ENCODE measurements at places on chromosomes 7 and 10.

DNA sequence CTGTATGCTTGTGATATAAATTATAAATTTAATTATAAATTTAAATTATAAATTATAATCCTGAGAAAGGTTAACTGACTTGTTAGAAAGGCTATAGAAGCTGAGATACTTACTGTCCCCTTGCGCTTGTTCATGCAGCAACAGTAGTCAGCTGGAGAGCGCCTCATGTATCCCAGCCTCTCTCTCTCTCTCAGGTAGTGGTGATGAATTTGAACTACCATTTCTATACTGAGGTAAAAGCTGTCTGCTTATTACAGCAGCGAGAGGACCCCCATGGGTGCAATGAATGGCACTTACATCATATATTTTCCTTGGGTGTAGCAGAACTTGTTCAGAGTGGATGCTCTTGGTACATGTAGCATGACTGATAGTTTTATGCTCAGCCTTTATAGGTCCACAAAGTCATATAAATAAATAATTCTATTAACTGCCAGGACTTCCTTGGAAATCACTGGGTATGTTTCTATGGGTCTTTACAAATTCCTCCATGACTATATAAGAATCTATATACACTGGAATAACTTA lies 1308.7 kb downstream of the REEP3 start:
- no peak for DNase-seq

DNA sequence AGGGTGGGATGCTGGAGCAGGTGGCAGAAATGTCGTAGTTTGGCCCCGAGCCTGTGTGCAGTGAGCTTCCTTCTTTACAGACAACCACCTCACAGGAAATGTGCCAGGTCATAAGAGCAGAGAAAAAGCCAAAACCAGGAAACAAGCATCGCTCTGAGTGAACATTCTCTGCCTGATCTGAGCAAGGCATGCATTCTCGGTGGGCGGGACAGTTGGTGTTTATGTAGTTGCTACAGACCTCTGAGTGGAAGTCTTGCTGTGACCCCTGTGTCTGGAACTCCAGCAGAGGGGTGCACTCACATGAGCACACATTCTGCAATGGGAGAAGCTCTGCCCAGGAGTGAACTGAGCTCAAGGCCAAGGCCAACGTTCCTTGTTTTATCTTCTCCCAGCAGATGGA lies 230.1 kb downstream of the TCERG1L start:
- DNase-seq: no peak

- no peak for DNase-seq
Observed at GRCh38 chr7:21468969-21469368, 41.1 kb downstream of the SP4 start.

DNA sequence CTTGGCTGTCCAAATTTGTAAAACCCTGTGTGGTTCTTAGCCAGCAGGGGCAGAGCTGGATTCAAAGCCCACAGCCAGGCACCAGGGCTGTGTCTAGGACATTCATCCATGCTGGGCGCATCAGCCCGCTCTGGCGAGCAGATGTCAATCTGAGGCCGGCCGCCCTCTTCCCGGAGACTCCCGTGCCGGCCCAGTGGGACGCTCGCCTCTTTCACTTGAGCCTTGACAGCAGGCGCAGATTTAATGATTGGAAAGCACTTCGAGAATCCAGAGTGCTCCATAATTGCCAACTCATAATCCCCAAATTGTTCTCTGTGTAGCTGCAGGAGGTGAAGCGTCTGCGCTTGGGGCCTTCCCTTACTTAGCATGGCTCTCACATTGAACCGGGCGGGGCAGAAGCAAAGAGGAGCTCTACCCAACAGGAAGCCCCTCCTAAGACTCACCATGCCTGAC lies 36.7 kb downstream of the SLIT1 start:
- DNase-seq: no peak

- no peak for DNase-seq
Observed at GRCh38 chr7:90804370-90804769, 208.2 kb downstream of the CDK14 start.

- no peak for DNase-seq
Observed at GRCh38 chr7:129405527-129405926, 28.7 kb upstream of the STRIP2 start.

GRCh38 chr7:127674361-127674760 lies 22.4 kb downstream of the SND1 start:
- no peak for DNase-seq

DNA sequence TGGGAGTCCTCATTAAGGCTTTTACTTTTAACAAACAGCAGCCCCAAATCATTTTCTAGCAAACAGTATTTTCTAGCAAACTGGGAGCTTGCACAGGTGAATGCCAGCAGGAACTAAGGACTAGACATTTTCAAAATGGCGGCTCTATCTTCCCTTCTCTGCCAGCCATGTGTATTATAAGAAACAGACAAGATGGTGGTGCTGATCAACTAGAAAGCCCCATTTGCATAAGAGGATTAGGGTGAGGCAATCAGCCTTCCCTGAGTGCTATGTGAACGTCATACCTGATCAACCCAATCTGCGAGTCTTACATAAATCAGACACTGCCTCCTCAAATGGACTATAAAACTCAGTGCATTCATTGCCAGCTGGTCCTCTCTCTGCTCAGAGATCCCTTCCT lies 479.6 kb downstream of the IPMK start:
- no peak for DNase-seq

- no peak for DNase-seq
Observed at GRCh38 chr10:131132681-131133080, 178.8 kb downstream of the TCERG1L start.

DNA sequence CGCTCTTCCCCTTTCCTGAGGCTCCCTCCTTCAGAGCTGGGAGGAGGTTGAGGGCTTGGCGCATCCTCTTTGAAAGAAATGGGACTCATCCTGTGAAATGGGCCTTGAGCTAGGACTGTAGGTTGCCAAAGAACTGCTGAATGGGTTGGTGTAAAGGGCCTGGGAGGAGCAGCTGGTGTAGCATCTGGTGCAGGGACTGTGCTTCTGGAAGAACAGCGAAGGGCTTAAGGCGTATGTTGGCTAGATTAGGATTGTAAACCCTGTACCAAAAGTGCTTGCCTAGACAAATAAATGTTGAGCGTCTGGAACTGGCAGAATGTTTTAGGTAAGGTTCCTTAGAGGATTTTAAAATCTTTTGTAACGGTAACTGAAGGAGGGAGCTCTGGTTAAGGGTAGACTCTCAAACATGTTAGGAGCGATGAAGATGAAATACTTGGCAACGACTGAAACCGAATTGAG lies 563 bp downstream of the STAM start:
- no peak for DNase-seq

DNA sequence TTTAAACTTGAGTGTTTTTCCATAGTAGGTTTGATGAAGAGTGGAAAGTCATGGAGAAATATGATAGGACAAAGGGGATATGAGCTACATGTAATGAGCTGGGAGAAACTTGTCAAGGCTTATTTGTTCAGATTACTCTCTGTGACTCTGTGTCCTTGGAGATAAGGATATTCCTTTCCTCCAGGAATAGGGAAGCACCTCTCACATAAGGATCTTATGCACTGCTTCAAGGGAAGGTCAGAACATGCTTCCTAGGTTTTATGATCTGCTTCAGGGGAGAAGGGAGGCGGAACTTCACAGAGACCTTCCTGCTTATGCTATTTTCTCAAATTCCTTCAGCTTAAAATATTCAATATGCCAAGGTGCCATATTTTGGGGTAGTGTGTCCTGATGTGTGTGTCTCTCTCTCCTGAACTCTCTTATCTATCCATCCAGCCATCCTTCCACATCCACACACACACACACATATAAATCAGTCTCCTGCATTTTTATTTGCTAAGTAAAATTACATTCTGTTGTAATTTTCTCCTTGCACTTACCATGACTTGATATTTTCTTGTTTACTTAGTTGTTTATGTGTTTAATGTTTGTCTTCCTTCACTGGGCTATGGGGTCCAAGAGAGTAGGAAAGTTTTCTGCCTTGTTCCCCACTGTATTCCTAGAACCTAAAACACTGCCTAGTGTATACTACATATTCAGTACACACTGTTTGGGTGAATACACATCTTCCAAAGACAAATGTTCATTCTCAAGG lies 26.4 kb downstream of the ARL4A start:
- no peak for DNase-seq

- no peak for DNase-seq
Observed at GRCh38 chr7:11985376-11985775, 153.4 kb upstream of the THSD7A start.

- DNase-seq: no peak
Observed at GRCh38 chr7:42611961-42612360, 299.9 kb downstream of the C7orf25 start.

GRCh38 chr7:29053105-29053872 lies 93.0 kb downstream of the CPVL start:
- no peak for DNase-seq

- DNase-seq: no peak
Observed at GRCh38 chr10:49152663-49153062, 18.8 kb upstream of the FAM170B start.

GRCh38 chr7:7090460-7090859 lies 91.9 kb upstream of the C1GALT1 start:
- no peak for DNase-seq

GRCh38 chr7:79008786-79009185 lies 444.7 kb downstream of the MAGI2 start:
- no peak for DNase-seq

GRCh38 chr7:157138424-157139110 lies at the start of gene UBE3C:
UBE3C (plus strand) TSS chr7:157138926; CDS start chr7:157139273, 347 bp downstream.
- DNase-seq: peak; percentile 86

DNA sequence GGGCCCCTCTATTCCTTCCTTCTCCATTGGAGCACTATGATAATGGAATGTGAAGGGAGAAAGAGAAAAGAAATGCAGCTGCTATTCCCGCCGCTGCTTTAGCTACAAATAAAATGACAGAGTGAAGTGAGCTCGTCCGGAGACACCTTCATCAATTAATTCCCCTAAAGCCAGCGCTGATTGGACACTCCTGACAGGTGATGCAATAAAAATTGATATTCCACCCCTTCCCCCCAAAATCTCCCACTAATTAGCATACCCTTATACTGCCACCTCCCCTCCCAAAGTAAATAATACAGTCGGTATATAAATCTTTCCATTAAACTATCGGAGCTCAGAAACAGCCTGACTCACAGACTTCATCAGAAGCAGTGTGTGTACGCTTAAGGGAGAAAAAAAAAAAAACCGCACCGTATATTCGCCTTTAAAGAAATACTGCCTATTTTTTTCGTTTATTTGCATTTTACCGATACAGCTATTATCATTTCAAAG lies 7.3 kb downstream of the SKIDA1 start:
- no peak for DNase-seq

DNA sequence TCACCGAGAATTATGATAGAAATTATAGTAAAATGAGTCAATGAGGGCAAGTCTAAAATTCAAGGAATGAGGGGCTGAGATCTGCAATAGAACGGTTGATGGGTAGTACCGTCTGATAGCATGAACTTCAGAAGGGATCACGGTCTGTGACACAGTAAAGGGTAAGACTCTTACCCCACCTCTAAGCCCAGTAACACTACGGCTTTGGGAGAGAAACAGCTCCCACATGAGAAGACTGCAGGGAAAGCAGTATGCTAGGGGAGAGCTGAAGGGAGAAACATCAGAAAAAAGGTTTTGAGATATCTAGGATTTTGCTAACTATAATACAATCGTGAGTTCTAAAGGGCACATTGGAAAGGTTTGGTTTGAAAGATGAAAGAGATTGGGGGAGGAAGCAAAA lies 12.8 kb upstream of the AKAP9 start:
- DNase-seq: no peak

DNA sequence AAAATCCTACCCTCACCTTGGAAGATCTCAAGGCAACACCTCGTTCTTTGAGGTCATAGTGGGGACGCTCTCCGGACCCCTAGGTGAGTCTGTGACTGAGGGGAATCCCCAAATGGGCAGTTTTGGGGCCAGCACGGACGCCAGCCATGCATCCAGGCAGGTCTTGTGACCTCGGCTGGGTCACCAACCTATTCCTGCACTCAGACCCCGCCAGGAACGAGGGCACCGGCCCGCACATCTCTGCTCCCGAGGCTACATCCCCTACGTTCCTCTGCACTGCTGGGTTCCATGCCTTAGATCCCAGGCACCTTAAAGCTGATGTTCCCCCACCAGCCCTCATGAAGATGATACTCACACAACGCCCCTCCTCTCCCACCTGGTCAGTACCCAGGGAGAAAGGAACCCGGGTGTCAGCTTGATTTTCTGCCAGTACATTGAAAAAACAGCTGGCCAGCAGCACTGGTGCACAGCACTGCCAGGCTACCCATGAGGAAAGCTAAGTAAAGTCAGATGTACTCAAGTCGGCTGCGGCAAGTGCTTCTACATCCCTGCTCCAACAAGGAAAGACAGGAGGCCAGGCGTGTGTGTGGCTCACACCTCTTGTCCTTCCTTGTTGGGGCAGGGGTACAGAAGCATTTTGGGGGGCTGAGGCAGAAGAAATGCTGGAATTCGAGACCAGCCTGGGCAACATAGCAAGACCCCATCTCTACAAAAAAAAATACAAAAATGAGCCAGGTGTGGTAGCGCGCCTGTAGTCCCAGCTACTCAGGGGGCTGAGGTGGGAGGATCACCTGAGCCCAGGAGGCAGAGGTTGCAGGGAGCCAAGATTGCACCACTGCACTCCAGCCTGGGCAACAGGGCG lies 48.1 kb downstream of the DIP2C start:
- DNase-seq: no peak

GRCh38 chr7:49099587-49100326 lies 175.4 kb downstream of the CDC14C start:
- DNase-seq: no peak

- no peak for DNase-seq
Observed at GRCh38 chr7:20661884-20662283, 46.4 kb downstream of the ABCB5 start.

- no peak for DNase-seq
Observed at GRCh38 chr10:69802424-69803161, 887 bp downstream of the COL13A1 start.

- DNase-seq: no peak
Observed at GRCh38 chr7:87543623-87544022, 57.1 kb downstream of the ABCB1 start.

DNA sequence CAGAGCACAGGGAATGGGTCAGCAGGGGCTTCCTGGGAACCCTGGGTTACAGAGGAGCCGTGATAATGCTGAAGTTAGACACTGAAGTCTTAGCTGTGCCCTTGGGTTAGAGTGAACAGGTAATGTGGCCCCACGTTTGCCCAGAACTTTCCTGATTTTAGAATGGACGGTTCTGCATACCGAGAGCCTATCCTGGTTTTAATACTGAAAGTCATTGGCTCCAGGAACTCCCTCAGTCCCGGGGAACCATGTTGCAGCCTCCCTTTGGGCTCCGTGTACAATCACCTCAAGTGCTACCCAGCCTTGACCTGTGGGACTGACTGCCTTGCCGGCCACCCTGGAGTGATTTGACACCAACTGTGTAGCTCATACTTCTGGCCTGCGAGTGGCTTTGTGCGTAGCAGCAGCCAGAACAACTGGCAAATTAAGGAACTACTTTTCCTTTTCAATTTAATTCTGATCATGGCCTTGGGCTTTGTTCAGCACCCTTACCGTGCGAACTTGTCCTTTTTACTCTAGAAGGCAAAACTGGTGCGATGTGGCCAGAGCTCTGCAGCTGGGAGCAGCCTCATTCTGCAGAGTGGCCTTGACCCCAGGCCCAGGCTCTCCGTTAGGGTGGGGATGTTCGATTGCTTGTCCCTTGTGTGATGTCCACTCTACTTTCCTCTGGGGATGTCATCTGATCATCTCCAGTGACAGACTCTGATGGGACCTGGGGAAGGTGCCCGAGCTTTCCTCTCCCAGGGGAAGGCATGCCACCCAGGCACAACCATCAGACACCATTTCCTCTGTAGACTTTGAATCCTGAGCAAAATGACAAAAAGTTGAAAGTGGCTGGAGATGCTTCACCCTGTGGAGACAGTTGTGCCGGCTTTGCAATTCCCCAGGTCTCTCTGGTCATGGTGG lies 265.9 kb downstream of the GLRX3 start:
- DNase-seq: no peak

All from effector memory CD4-positive, alpha-beta T cell (primary cell).